Mesenchymal stem cell (in vitro differentiated cells and primary cell): ENCODE measurements at places on chromosomes 7 and 10.

DNA sequence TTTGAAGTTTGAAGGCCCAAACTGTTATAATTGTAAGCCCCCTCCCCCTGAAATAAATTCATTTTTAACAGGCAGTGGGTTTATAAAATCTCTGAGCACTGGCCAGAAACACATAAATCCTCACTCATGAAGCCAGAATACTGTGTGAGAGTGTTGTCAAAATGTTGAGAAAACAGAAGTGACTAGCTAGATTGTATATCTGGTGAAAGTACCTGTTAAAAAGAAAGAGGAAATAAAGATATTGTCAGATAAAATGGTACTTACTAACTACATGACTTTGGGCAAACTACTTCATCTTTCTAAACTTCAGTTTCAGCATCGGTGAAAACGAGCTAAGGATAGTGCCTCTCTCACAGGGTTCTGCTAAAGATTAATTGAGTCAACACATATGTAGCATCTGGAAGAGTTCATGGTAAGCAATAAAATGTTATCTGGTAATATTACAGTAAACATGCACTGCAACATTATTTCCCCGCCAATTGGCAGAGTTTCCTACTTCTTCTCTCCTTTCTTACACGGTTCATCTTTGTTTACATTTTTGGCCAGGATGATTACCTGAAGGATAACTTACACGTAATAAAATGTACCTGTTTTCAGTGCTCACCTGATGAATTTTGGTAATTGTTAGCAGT is 202.5 kb upstream of the CHRM2 start:
- DNase-seq, result no peak

GRCh38 chr10:116014871-116015582 is 258.0 kb downstream of the GFRA1 start:
- peak; percentile 79 for DNase-seq

- DNase-seq, result no peak
Observed at GRCh38 chr7:158574308-158575036, 13.2 kb downstream of the PTPRN2 start.

DNA sequence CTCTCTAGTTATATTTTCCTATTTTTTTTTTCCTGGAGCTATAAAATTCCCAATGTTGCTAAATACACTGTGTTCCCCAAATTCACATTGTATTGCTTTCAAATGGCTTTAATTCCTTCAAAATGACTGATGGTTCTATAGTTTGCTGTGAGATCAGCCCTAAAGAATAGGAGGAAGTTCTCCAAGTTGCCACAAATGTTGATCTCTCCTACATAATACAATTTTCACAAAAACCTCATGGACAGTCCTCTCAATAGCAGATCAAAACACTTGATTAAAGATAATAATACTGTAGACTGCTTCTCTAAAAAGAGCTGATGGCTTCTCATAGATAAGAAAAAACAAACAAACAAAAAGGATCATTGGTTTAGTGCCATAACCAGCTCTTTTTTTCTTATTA is 97.8 kb upstream of the CAV2 start:
- no peak for DNase-seq

GRCh38 chr7:158447506-158448171 is 140.0 kb downstream of the PTPRN2 start:
- no peak for DNase-seq

- peak; percentile 42 for DNase-seq
Observed at GRCh38 chr10:69048103-69048502, 39.8 kb upstream of the SRGN start.

GRCh38 chr10:8229153-8229552 is 174.7 kb downstream of the GATA3 start:
- DNase-seq, result no peak

DNA sequence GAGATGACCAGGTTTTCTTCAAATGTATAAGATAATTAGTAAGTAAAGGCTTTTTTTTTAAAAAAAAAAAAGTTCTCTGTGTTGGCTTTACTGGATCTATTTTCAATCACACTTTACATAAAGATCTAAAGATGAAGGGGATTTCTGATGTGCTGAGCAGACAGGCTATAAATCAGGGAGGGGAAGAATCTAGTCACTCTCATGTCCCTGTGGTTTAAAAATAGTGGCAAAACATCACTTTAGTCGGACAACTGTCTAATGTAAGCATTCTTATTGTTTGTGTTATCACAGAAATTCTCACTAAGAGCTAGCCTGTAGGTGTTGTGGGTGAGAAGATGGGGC is 132.7 kb downstream of the ICA1 start:
- no peak for DNase-seq

DNA sequence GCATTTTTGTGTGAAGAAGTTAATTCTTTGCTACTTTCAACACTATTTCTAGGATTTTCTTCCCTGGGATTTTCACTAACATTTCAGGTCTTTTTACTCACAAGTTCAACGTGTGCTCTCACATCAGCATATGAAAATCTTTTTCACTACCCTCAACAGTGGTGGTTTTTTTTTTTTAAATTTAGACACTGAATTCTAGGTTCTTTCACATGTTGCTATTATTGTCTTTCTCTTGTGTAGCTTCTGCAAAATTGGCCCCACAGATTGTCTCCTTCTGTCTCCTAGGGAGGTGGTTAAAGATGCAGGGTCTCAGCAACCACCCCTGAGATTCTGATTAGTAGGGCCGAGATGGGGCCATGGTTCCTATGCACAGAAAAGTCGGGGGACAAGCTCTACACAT is 165.0 kb upstream of the GPR26 start:
- DNase-seq, result no peak

GRCh38 chr7:84479059-84479458 is 284.5 kb upstream of the SEMA3A start:
- DNase-seq, result no peak

GRCh38 chr7:98284335-98285036 is 3.0 kb downstream of the BRI3 start:
- DNase-seq, result peak; percentile 70

DNA sequence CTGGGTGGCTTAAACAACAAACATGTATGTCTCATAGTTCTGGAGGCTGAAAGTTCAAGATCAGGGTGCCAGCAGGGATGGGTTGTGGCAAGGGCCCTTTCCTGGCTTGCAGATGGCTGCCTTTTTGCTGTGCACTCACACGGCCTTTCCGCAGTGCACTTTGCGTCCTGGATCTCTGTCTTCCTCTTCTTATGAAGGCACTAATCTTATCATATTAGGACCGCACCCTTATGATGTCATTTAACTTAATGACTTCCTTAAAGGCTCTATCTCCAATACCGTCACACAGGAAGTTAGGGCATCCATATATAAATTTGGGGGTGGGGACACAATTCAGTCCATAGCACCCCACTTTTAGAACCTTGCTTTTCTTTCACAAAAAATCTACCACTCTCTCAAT is 255.2 kb downstream of the SNX13 start:
- DNase-seq, result no peak

- DNase-seq, result no peak
Observed at GRCh38 chr10:10307551-10307950, 710.1 kb upstream of the CELF2 start.
